ENCODE measurements at places on chromosomes 11 and 22.
A peak's percentile ranks its signal among the peaks of the same experiment; 100 is the strongest.

- no peak for DNase-seq
Observed at GRCh38 chr22:26898946-26899605, 241.7 kb downstream of the MIAT start.

DNA sequence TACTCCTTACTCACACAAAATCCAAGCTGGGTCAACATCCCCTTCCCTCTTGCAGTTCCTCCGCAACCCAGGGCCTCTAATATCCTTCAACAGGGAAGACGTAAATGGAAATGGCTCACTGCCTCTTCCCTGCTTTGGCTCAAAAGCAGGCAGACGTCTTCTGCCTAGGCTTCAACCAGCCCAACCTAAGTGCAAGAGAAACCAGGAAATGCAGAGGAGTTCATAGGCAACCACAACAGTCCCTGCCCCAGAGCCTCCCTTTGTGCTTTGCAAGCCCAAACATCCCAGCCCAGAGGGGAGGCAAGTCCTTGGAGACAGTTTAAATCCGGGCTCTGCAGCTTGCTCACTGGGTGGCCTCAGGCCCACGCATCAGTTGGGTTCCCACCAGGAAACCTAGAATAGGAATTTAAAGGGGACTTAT lies 33.3 kb downstream of the CD6 start:
- DNase-seq: no peak

GRCh38 chr11:58773337-58773736 lies 41.6 kb upstream of the GLYAT start:
- no peak for DNase-seq

GRCh38 chr11:33068611-33069340 lies 29.4 kb downstream of the TCP11L1 start:
- no peak for DNase-seq

- no peak for DNase-seq
Observed at GRCh38 chr11:35096723-35097122, 42.2 kb upstream of the CD44 start.

DNA sequence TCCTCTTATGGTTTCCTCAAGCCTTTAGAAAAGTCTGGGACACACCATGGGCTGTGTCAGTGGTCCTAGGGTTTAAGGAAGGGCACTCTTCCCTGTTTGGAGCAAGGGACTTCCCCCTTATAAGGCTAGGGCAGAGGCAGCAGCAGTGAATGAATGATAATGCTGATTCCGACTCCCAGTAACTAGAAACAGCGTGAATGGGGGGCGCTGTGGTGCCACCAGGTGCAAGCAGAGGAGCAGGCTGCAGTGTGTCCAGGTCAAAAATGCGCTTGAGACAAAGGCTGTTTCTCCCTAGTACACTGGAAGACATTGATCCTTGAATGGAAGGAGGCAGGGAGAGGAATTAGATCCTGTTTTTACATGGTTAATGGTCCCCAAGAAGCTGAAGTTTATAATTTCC lies 11.6 kb upstream of the RIC3 start:
- DNase-seq: no peak

DNA sequence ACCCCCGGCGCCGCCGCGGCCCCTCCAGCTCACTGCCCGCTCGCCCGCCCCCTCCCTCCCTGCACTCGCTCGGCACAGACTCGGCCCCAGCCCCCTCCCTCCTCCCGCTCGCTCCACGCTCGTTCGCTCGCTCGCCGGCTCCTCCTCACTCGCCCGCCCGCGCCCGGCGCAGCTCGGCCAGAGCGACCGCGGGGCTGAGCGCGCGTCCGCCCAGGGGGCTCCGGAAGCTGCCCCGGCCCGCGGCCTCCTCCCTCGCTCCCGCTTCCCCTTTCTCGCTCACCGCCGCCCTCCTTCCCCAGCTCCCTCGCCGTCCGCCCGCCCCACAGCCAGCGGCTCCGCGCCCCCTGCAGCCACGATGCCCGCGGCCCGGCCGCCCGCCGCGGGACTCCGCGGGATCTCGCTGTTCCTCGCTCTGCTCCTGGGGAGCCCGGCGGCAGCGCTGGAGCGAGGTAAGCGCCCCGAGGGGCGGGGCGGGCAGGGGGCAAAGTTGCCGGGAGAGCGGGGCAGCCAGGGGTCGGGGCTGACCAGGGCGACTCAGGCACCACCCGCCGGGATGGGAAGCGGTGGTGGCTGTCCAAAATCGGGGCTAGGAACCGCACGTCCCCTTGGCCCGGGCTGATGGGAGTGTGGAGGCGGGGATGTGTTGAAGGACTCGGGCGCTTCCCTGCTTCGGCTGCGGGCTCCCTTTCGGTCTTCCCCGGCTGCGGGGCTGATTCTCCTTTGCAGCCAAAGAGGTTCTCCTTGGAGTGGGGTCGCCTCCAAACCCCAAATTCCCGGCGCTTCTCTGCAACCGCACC lies at the start of gene SEZ6L:
TSS of gene SEZ6L (plus strand) at position 148 of the 797 bp plus-strand sequence. CDS start at position 356, 208 bp downstream.
- DNase-seq: no peak

DNA sequence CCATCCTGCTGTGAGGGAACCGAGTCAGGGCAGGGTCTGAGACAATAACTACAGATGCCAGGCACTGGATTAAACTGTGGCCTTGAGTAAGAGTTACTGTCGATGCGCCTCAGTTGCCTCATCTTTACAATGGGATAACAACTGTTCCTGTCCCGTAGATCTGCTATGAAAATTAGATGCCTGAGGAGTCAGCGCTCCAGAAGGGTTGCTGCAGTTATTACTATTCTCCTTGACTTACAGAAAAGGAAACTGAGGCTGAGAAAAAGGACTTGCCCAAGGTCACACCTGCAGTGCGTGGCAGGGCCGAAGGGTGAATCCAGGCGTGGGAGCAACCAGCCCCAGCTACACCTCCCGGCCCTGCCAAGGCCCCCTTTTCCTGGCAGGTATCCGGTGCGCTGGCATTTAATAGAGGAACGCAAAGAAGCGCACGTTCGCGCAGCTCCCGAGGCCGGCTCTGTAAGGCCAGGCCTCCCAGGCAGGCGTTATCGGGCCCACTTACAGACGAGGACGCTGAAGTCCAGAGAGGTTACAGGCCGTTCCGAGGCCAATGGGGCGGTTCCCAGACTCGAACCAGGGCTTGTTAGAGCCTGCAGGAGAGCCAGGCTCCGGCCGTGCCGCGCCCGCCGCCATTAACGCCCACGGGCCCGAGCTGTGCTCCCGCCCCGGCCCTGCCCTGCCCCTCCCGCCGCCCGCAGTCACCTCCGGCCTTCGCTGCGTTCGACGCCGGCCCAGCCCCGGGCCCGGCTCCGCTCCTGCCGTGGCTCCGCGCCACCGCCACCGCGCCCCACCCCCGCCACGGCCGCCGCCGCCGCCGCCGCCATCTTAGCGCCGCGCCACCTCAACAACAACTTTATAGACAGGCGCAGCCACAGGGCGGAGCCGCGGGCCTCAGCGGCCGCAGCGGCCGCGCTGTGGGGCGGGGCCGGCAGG lies at the start of gene C11orf68:
TSS of gene C11orf68 (minus strand) at position 852 of the 930 bp plus-strand sequence. CDS start at position 821, 31 bp downstream.
- peak; percentile 69 for DNase-seq

- no peak for DNase-seq
Observed at GRCh38 chr11:108803776-108804175, 138.9 kb downstream of the DDX10 start.

DNA sequence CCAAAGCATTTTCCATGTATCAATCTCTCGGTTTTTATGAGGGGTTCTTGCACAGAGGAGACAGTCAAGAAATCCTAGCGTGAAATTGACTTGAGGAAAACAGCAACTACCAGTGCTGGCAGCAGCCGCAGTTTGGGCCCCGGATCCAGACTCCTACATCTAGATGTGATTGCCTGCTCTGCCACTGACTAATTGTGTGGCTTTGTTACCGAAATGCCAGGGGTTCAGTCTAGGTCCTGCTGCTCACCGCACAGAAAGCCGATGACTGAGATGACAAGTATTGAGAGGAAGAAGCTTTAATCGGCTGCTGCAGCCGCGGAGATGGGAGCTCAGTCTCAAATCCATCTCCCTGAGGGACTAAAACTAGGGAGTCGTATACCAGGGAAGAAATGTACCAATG lies 8.2 kb upstream of the GLB1L3 start:
- no peak for DNase-seq

DNA sequence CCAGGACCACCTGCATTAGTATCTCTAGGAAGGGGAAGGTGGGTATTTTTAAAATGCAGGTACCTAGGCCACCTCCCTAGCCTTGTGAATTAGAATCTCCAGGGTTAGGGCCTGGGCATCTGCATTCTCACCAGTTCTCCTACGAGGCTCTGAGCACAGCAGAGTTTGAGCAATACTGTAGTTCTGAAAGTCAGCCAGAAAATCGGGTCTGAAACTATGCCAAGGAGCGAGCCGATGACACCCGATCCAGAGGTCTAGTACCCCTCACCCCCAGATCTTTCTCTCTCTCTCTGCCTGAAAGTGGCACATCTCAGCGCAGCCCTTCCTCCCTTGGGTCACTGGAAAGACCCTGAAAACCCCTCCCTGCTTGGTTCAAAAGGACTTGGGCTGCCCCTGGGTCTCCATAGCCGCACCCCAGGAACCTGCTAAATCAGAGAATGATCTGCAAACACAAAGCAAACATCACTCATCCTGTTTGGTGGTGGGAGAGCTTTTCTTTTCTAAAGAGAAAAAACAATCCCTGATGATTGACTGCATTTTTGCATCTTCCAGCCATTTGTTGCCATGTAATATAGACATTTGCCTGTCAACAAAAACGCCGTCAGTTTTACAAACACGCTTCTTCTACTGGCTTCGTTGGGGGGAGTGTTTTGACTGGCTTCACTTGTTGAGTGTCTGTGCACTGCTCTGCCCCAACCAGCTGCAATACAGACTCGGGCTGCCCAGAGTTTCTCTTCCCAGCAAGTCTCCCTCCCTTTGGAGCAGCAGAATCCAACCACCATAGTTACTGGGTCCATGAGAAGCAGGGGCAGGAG lies 229.9 kb downstream of the MN1 start:
- no peak for DNase-seq

- no peak for DNase-seq
Observed at GRCh38 chr11:108926171-108926840, 261.4 kb downstream of the DDX10 start.

- DNase-seq: no peak
Observed at GRCh38 chr22:44278243-44279068, 34.3 kb downstream of the SHISAL1 start.

DNA sequence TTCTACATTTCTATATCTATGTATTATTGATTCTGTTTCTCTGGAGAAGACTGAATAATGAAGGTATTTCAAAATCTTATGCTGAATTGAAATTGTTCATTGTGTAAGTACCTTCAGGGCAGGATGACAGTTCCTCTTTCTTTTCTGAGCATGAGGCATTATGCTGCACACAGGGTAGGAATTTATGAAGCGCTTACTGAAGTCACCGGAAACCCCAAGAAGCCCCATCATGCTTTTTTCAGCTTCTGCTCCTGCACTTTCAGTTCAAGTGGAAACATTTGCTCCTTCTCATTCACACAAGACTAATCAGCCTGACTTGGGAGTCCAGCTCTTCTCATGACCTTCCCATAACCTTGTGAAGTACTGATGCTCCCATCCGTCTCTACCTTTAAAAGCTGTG lies 314.7 kb upstream of the SORL1-AS1 start:
- DNase-seq: no peak

DNA sequence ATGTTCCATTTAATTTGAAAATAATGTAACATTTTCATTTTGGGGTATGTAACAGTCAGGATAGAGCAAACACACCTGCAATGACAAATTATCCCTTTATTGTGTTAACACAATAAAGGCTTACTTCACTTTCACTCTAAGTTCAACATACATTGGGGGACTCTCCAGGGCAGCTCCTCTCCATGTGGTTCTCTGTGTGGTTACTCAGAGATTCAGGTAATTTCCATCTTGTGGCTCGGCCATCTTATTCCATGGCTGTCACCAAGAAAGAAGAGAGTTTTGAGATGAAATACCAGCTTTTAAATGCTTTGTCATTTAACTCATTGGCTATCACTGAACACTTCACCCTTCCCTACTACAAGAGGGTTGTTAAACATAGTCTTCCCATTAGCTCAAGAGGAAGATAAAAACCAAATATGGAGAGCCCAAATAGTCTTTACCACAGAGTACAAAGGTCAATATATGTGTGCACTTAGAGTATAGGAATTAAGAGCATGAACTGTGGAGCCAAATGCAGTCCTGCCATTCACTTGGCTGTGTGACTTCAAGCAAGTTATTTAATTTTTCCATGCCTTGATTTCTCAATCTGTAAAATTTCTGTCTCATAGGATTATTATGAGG lies 10.6 kb upstream of the TPH1 start:
- DNase-seq: peak; percentile 74

GRCh38 chr22:41825376-41825775 lies 7.5 kb upstream of the SREBF2 start:
- DNase-seq: no peak

GRCh38 chr11:62398011-62398994 lies 20.5 kb upstream of the SCGB1A1 start:
- DNase-seq: no peak

GRCh38 chr11:72326151-72326848 lies 82.3 kb upstream of the PHOX2A start:
- DNase-seq: no peak

DNA sequence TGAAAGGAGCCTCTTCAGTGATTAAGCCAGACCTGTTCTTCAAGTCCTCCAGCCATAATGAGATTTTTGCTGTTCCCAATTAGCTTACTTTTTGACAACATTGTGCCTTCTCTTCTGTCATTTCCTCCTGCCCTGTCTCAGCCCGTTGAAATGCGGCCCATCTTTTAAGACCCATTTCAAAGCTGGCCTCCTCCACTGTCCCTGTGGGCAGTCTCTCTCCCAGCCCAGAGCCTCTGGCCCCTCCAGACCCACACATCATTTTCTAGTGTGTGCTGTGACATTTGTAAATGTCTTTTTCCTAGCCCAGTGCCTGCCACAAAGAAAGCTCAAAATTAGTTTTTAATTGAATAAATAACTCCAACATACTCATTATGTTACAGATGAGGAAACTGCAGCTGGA lies 70.9 kb downstream of the BUD13 start:
- DNase-seq: no peak

DNA sequence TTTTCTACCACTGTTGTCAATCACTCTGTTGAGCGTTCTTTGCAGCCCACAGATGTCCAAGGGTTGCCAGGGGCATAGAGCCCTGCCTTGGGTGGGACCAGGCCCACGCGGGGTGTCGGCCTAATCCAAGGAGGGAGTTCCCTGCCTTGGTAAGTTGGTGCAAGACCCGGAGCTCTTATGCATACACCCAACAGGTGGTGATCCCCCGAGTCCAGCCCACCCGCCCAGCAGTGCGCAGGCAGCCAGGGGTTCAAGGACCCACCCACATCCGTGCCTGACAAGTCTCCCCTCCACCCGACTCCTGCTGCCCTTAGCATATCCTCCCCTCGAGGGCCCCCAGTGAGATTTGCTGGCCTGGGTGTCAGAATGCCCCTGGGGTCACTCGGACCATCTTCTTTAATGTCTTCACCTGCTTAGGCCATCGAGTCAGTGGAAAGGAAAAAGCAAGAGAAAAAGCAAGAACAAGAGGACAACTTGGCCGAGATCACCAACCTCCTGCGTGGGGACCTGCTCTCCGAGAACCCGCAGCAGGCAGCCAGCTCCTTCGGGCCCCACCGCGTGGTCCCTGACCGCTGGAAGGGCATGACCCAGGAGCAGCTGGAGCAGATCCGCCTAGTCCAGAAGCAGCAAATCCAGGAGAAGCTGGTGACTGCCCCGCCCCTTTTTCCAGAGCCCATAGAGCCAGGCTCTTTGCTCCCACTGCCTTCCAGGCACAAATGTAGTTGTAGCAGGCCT lies 12.2 kb downstream of the RIBC2 start:
- no peak for DNase-seq

Measured in SW480 (cell line).